ENCODE measurements at places on chromosomes 7 and 10.

GRCh38 chr7:24786941-24787340 is 29.7 kb upstream of the GSDME start:
- peak; percentile 57 for DNase-seq

DNA sequence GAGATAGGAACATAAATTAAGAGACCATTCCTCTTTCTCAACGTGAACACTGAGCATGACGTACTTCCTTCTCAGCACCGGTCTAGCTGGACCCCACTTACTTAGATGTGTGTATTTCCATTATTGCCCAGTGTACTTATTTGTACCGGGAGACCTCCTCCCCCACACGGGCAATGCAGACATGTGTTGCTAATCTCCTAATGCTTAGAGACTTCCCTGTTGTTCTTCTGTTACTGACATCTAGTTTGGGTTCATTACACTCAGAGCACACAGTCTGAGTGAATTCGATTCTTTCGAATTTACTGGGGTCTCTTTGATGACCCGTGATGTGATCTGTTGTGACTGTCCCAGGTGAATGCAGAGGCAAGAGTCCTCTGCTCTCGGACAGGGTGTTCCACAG is 260.0 kb downstream of the MAD1L1 start:
- no peak for DNase-seq

DNA sequence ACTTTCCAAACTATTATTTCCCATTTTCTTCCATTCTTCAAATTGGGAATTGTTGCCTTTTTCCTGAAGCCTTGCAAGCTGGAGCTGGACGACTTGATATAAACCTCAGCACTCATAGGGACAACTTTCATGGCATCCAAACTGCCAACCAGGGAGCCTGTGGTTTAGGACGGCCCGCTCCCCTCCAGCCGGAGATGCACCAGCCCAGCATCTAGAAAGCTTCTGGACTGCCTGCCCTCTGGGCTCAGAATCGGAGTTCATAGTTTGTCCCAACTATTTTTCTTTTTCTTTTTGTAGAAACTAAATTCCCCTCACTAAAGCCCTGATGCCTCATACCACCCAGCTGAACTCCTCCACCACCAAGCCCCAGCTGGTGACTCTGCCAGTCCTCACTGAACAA is 200.3 kb downstream of the DNAJB6 start:
- no peak for DNase-seq

DNA sequence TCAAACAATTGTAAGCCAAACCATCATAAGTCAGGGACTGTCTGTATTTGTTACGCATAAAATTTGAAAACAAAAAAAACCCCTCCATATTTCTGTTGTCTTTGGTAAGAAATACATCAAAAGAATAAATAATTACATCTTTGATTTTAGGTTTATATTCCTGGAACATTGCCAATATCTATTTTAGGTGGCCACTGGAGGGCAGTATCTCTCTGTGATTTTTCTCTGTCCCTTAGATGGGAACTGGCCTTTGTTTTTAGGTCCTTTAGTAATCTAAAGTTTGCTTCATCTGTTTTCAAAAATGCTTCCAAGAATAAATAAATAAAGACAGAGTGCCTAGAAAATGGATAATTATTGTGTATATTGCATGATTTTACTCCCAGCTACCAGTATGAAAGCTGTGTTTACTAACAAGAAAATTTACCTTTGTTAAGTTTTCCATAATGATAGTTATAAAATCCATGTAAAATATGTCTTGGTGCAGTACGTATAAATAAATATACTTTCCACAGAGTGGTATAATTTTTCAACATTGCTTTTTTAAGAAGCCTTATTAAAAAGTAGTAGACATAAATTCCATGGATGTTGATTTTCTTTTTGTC is 64.2 kb downstream of the PHYHIPL start:
- DNase-seq: peak; percentile 75

GRCh38 chr10:11483201-11484148 is 128.0 kb downstream of the USP6NL start:
- DNase-seq: no peak

DNA sequence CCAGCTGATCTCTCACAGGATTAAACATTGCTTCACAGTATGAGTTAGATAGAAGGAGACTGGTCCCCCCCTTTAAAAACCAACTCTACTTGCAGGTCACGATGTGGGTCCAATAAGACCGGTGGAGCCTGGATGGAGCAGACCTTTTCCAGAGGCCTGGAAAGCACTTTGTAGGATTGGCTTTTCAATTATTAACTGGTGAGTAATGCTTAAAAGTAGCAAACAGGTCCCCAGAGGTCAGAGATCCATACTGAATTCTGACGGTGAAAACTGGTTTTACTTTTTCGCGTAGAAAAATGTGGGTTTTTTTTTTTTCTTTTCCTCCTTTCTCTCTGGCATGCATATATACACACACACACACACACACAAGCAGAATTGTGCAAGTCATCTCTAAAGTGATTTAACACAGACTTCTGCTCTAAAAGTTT is 74.9 kb upstream of the OGDHL start:
- no peak for DNase-seq

DNA sequence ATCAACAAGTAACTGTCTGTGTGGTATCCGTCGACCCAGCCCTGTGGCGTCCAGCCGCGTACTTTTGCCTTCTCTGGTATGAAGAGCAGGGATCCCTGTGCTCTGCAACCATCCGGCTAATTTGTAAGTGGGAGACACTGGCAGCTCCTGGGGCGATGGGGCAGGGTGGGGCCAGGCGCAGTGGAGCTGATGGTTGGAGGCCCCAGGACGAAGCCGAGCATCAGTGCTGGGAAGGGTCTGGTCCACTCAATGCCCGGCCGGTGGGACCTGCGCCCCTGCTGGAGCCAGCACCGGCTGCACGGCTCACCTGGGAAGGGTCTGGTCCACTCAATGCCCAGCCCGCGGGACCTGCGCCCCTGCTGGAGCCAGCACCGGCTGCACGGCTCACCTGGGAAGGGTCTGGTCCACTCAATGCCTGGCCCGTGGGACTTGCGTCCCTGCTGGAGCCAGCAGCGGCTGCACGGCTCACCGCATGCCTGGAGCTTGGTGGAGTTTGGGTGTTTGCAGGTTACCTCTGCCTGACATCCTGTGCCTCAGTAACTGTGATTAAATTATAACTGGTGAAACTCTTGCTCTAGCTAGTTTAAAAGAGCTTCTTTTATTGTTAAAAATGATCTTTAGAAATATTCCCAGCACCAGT is 96.1 kb downstream of the NKX6-2 start:
- DNase-seq: no peak

- DNase-seq: peak; percentile 17
Observed at GRCh38 chr10:104657457-104657856, 16.4 kb downstream of the SORCS3 start.

GRCh38 chr7:136655414-136655813 is 213.0 kb upstream of the CHRM2 start:
- DNase-seq: no peak

DNA sequence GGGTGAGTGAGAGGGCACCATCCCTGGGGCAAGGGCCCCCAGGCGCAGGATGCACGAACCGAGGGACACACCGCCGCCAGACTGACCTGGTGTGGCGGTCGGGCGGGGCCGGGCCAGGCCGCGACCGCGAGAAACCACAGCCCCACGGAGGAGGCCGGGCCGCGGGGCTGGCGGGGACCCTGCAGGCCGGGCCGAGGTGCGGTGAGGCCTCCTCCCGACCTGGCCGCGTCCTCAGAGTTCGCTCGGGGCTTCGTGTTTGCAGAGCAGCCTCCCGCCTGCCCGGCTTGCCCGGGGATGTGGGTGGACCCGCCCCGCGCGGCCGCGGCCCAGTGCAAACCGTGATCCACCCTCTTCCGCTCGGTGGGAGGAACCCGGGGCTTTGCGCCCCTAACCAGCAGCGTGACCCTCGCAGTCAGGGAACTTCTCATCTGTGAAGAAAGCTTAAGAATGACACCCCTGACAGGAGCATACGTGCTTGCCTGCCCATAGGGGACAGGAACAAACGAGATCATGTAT is 20.6 kb upstream of the HOXA13 start:
- DNase-seq: no peak

DNA sequence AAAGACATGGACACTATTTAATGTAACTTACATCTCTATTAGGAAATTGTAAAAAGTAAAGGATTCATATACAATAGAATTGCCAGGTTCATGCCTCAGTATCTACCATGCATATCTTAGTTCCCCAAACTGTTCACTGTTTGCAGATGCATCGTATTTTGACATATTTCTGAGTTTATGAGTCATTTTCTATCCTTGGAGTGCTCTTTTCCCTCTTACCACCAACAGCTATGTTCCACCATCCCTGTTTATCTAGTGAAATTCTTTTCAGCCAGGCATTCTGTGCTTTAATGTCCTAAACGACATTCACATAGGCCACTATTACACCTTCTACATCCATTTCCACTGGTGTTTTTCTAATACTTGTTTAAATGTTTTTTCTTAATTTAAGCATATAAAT is 139.4 kb upstream of the HPS1 start:
- no peak for DNase-seq

GRCh38 chr7:133780912-133781311 is 346.2 kb upstream of the LRGUK start:
- DNase-seq: no peak
